ENCODE measurements at places on chromosomes 1 and 21.

GRCh38 chr1:113784104-113784779 lies 25.0 kb upstream of the PHTF1 start:
- DNase-seq: no peak

- DNase-seq: no peak
These were observed 717.2 kb downstream of the NCAM2 start for GRCh38 chr21:21715266-21715969.

DNA sequence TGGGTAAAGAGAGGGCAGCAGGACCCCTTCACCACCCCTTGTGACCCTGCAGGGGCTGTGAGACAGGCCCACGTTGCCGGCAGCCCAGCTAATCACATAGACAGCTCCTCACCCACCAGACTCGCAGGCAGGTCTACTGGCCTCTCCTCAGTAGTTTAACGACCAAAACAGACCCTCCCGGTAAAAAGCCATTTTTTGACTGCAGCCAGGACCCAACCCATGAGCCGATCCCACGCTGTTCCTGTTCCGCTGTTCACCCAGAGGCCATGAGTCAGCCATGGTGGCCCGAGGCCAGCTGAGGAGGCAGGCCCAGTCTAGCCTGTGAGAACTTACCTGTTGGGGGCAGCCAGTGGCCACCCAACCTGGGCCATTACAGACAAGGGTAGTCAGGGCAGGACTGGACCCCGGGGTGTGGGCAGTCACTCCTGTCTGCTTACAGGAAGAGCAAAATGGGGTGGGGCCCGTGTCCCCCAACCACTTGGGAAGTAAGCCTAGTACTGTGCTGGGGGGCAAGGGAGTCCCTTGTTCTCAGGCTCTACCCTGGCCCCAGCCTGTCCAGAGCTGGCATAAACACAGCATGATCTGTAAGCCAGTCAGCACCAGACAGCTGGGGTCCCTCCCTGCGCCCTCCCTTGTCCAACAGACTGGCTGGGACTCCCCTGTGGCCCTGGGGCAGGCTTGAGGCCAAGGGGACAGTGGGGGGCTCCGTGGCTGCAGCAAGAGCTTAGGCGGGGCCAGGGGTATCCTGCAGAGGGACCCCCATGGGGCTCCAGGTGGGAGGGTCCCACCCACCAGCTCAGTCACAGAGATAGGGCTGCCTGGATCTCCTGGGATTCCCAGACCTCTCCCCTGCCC lies 61.9 kb downstream of the WNT9A start:
- DNase-seq: peak; percentile 8

GRCh38 chr1:54842206-54842915 lies 41.2 kb upstream of the TTC22 start:
- no peak for DNase-seq
